Spleen (tissue), 13 donors: ENCODE measurements at places on chromosomes 12 and 14. TPM values are rescaled to one million over a fixed set of nuclear protein-coding genes. Genes with fewer than 3 reads are reported as not detected.

The PLCZ1 gene
- total RNA-seq: not detected

The SPPL3 gene
- total RNA-seq: 76.9 TPM

The BDKRB1 gene
- not detected for total RNA-seq

The OR10G3 gene
- total RNA-seq: not detected

The TMEM30B gene
- total RNA-seq: 0.77 TPM

The TAS2R9 gene
- total RNA-seq: not detected

The PMCH gene
- total RNA-seq: not detected

- no peak for DNase-seq
- no peaks in the 10 kb centered on the region for H3K27me3 ChIP-seq
- no peak overlapping the region for H3K4me3 ChIP-seq
- H3K4me1 ChIP-seq: no peaks in the 10 kb centered on the region
- no peak overlapping the region for H3K27ac ChIP-seq
These were observed 40.3 kb upstream of the ANKS1B start for GRCh38 chr12:100024974-100025555.

DNA sequence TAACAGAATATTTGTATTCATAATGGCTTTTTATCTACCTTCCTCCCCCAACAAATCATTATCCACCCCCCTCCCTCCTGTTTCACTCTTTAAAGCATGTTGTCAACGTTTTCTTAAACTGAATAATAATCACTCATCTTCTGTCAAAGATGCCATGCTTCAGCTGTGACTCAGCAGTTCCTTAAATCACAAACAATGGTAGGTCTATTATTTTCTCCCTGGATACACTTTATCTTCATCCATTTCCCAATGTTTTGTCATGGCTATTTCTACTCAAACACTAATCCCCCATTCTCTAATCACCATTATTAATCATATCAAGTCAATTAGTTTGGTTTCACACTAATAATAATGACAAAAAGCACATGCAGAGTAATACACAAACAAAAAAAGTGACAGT, 6.5 kb downstream of the CLEC12B start:
- no peaks in the 10 kb centered on the region for H3K4me1 ChIP-seq
- no peak overlapping the region for H3K27ac ChIP-seq
- H3K36me3 ChIP-seq: no peaks in the 10 kb centered on the region
- H3K27me3 ChIP-seq: peaks cover 4% of the 10 kb centered on the region
- H3K4me3 ChIP-seq: no peak overlapping the region

- no peak for DNase-seq
- peak overlapping the region; percentile 85 for H3K4me3 ChIP-seq
- peaks cover 23% of the 10 kb centered on the region for H3K4me1 ChIP-seq
- peaks cover 6% of the 10 kb centered on the region for H3K36me3 ChIP-seq
- H3K27ac ChIP-seq: peak overlapping the region; percentile 94
These were observed 1.2 kb downstream of the NUDT4 start for GRCh38 chr12:93378998-93379325.

DNA sequence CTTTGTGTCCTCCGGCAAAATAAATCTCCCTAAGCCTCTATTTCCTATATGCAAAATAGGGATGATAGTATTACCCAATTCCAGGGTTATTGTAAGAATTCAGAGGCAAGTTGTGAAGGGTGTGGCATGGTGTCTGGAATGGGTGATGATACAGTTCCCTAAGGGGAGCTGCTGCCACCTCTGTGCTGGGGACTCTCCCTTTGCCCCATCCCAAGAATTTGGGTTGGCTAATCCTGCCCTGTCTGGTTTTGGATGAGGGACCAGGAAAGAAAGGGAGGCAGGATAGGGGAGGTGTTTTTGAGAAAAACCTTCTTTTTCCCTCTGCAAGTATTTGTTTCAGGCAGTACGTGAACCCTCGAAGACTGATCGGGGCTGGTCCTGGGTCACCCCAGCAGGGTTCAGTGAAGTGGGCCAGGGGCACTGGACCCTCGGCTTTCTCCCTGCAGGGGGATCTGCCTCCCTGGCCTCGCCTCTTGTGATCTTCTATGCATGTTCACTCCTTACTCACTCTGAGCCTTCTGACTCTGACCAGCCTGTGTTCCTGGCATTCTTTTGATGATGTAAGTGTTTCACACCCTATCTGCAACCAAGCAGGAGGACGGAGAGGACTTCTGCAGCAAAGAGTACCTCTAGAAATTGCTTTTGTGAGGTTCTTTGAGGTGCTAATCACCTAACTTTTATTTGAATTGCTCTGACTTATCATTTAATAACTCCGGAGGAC, 60.8 kb downstream of the RASSF3 start:
- H3K36me3 ChIP-seq: no peaks in the 10 kb centered on the region
- H3K27me3 ChIP-seq: no peaks in the 10 kb centered on the region
- peaks cover 100% of the 10 kb centered on the region for H3K4me1 ChIP-seq
- no peak for DNase-seq
- H3K4me3 ChIP-seq: no peak overlapping the region
- H3K27ac ChIP-seq: peak overlapping the region; percentile 80

- H3K27me3 ChIP-seq: no peaks in the 10 kb centered on the region
- DNase-seq: no peak
- H3K4me1 ChIP-seq: peaks cover 28% of the 10 kb centered on the region
- H3K4me3 ChIP-seq: no peak overlapping the region
- no peaks in the 10 kb centered on the region for H3K36me3 ChIP-seq
These were observed 55.5 kb downstream of the FAM222A start for GRCh38 chr12:109768901-109769670.

DNA sequence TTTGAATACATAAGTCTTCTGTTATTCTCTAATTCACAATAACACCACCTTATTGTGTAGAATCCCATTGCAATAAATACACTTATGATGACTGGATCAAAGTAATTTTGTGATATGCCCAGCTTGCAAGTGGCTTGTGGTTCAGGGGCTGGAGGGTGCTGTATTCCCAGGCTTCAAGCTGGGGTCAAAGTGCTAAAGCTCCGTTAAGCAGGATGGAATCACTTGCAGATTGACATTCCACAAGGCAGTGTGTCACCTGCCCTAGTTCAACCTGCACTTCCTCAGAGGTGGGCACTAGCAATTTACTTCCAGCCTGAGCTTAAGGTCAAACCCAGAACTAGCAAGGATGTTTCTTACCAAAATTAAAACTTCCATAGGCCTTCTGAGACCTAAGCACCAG, 166.6 kb downstream of the SSPN start:
- no peak for DNase-seq
- no peaks in the 10 kb centered on the region for H3K36me3 ChIP-seq
- no peaks in the 10 kb centered on the region for H3K4me1 ChIP-seq

GRCh38 chr12:124940393-124941169, 26.1 kb upstream of the UBC start:
- peak overlapping the region; percentile 44 for H3K4me3 ChIP-seq
- DNase-seq: peak; percentile 95
- H3K36me3 ChIP-seq: peaks cover 17% of the 10 kb centered on the region
- H3K27me3 ChIP-seq: no peaks in the 10 kb centered on the region

- peak; percentile 77 for DNase-seq
- H3K27me3 ChIP-seq: no peaks in the 10 kb centered on the region
- H3K4me1 ChIP-seq: peaks cover 4% of the 10 kb centered on the region
- H3K4me3 ChIP-seq: no peak overlapping the region
These were observed 69.4 kb upstream of the EVL start for GRCh38 chr14:99995700-99996356.

DNA sequence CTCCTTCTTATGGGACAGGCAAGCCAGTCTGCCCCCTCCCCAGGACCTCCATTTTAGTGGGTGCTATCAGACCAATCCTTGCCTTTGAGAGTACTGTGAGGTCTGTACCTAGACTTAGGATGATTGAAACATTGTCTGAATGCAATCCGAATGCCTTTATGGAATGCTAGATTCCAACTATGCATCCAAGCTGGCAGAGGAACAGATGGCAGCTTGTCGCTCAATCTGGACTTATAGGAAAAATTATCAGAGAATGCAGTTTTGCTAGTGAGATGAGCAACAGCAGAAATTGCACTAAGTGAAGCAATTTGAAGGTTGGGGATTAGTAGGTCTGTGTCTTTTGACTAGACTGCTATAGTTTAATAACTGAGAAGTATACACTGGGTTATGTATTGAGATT, 109.1 kb downstream of the DYRK2 start:
- no peak overlapping the region for H3K4me3 ChIP-seq
- no peak for DNase-seq
- H3K27me3 ChIP-seq: no peaks in the 10 kb centered on the region

DNA sequence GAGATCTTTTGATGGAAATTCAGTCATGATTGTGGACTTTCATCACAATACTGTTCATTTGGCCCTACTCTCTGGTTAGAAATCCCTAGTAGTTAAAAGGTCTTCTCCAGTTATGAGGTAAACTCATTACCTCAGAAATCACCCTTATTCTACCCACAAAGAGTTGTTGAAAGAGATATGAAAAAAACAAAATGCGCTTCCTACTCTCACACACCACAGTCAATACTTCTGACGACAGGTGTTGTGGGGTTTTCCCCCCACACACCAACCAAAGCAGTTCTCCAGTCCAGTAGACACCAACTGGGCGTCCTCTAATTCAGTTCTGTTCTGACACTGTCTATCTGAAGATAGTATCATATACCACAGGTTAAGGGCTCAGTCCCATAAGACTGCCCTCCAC, 54.9 kb downstream of the TRMT5 start:
- no peaks in the 10 kb centered on the region for H3K36me3 ChIP-seq
- H3K4me3 ChIP-seq: no peak overlapping the region
- no peaks in the 10 kb centered on the region for H3K4me1 ChIP-seq
- H3K27ac ChIP-seq: no peak overlapping the region

GRCh38 chr12:31742891-31743290, 14.1 kb upstream of the AMN1 start:
- H3K4me1 ChIP-seq: peaks cover 18% of the 10 kb centered on the region
- no peaks in the 10 kb centered on the region for H3K36me3 ChIP-seq
- no peak for DNase-seq
- peak overlapping the region; percentile 8 for H3K4me3 ChIP-seq
- H3K27me3 ChIP-seq: no peaks in the 10 kb centered on the region

DNA sequence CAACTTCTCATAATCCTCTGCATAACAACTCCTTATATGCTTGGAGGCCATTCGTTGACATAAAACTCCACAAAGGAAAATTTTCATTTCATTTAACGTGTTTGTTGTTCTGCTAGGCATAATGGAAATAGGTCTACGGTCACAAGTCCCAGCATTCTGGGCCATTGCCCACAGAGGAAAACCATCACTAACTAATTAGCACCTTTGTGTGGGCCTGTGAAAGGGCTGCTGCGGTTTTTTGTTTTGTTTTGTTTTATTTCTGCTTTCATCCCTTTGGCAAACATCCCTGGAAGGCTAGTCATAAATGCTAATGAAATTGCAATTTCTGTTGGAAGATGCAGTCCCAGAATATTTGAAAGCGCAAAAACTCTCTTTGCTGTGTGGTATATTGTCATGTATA, 180.3 kb downstream of the RMST start:
- H3K36me3 ChIP-seq: no peaks in the 10 kb centered on the region
- H3K4me3 ChIP-seq: no peak overlapping the region
- DNase-seq: no peak

DNA sequence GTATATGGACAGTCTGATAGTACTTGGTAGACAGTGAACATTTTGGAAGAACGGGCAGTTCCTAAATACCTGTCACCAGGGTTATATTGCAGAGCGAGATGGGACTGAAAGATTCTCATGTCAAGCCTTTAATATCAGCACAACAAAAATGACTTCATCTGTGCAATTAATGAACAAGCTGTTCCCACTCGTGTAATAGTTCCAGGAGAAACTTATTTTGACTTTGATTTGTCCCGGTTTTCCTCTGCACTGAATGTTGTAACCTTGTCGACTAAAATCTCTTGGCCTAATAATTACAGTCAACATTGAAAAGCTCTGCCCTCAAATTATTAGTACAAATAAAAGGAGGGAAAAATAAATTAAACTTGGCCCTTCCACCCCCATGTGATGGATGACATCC, 79.5 kb downstream of the WASHC3 start:
- DNase-seq: no peak
- H3K4me3 ChIP-seq: no peak overlapping the region
- H3K4me1 ChIP-seq: no peaks in the 10 kb centered on the region

- peaks cover 70% of the 10 kb centered on the region for H3K4me1 ChIP-seq
- no peaks in the 10 kb centered on the region for H3K27me3 ChIP-seq
- no peak overlapping the region for H3K27ac ChIP-seq
- H3K36me3 ChIP-seq: no peaks in the 10 kb centered on the region
- peak overlapping the region; percentile 78 for H3K4me3 ChIP-seq
- DNase-seq: no peak
These were observed 1.8 kb upstream of the TM9SF1 start for GRCh38 chr14:24197056-24197450.

GRCh38 chr12:55932551-55932910, 1.6 kb downstream of the DGKA start:
- peak overlapping the region; percentile 95 for H3K27ac ChIP-seq
- peaks cover 77% of the 10 kb centered on the region for H3K4me1 ChIP-seq
- DNase-seq: peak; percentile 79
- H3K36me3 ChIP-seq: peaks cover 30% of the 10 kb centered on the region
- no peaks in the 10 kb centered on the region for H3K27me3 ChIP-seq
- peak overlapping the region; percentile 71 for H3K4me3 ChIP-seq

DNA sequence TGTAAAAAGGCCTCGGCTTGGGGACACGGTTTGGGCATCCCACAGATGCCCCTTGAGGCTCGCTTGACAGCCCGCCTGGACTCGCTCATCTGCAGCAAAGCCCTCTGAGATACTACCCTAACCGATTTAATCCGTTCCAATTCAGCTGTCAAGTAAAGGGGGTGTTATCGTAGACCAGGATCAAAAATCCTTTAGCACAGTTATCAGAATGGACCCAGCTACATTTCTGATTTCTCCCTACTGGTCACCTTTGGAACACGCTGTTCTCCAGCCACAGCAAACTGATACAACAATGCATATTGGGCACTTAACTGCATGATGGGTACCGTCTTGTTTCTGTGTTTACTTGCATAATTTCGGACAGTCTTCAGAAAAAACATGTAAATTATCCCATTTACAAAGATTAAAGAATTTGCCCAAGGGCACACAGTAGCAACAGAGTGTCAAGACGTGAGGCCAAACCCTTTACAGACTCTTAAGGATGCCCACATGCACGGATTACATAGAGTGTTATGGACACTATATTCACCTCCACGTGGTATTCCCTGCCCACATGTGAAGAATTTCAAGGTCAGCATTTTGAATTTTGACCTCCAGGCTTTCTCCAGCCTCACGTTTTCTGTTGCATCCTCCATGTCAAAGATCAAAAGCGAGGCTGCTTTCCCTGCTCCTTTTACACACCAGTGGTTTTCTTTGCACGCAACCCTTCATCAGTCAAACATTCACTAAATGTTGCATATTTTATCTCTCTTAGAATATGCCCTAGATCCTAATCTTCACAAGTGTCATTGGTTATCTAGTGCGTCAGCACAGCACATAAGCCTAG, 3.2 kb upstream of the DUSP6 start:
- H3K4me3 ChIP-seq: peak overlapping the region; percentile 79
- H3K27ac ChIP-seq: peak overlapping the region; percentile 97
- peaks cover 3% of the 10 kb centered on the region for H3K36me3 ChIP-seq

DNA sequence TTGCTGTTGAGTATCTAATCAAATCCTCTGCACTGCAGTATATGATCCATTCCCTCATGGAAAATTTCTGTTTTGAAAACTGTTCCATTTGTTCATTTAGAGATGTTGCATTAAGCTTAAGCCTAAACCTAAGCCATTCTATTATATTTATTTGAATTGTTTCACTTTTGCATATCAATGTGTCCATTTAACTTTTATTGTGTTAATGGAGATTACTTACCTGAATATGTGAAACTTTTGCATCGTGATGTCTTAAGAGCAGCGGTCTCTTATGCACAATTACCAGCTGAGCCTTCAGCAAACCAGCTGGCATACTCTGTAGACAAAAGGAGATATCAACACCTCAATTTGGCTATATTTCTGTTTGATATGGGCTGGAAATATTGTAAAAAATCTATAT, 922.5 kb upstream of the FBXO33 start:
- no peak overlapping the region for H3K4me3 ChIP-seq
- H3K27me3 ChIP-seq: no peaks in the 10 kb centered on the region
- H3K36me3 ChIP-seq: no peaks in the 10 kb centered on the region
- no peaks in the 10 kb centered on the region for H3K4me1 ChIP-seq

GRCh38 chr12:24705741-24706358, 243.1 kb downstream of the BCAT1 start:
- DNase-seq: no peak
- no peaks in the 10 kb centered on the region for H3K27me3 ChIP-seq
- H3K36me3 ChIP-seq: no peaks in the 10 kb centered on the region
- H3K27ac ChIP-seq: peak overlapping the region; percentile 4
